ENCODE measurements at places on chromosomes 11 and 22.

DNA sequence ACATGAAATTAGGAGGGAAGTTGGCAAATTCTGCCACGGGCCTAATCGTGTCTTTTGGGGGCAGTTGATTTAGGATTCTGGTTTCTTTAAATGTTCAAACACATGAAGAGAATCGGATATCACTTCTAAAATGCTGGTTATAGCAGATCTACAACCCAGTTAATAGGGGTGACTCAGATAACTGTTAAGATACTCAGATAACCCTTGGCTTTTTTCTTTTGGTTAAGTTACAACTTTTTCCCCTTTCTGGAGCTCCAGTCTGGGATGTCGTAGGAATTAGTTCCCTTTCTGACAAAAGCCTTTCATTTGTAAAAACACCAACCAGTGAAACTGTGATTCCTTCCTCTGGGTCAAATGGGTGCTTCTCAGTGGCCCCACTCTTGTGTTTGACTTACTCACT is 976 bp downstream of the DEPDC7 start:
- DNase-seq, result no peak

GRCh38 chr11:68315171-68315920 is 3.0 kb downstream of the LRP5 start:
- DNase-seq, result no peak

DNA sequence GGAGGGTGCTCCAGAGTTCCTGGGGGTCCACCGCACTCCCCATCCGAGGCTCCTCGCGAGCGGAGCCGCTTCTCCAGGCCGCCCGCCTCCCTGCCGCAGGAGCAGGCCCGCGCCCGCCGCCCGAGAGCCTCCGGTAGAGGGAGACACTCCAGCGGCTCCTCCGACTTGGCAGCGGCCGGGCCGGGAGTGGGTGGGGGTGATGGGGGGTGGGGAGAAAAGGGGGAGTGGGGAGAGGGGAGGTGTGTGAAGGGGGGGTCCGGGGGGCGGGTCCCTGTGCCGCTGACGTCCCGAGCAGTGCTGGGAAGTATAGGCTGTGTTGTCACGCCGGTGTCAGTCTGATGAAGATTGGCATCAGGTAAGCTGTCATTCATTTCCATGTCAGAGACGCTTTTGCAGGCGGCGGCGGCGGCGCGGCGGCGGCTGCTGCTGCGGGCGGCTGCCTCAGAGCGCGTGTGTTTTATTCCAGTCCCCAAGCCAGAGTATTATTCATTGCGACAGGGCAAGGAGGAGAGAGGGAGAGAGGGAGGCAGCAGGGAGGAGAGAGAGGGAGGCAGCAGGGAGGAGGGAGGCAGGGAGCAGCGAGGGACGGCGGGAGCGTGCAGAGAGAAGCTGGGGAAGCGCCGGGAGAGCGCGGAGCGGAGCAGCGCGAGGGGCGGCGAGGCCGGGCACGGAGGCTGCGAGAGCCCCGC is at the start of gene PKNOX2:
Gene PKNOX2 (plus strand): TSS at position 330 of the 689 bp plus-strand sequence. CDS start 186,555 bp downstream, outside the sequence.
- no peak for DNase-seq

DNA sequence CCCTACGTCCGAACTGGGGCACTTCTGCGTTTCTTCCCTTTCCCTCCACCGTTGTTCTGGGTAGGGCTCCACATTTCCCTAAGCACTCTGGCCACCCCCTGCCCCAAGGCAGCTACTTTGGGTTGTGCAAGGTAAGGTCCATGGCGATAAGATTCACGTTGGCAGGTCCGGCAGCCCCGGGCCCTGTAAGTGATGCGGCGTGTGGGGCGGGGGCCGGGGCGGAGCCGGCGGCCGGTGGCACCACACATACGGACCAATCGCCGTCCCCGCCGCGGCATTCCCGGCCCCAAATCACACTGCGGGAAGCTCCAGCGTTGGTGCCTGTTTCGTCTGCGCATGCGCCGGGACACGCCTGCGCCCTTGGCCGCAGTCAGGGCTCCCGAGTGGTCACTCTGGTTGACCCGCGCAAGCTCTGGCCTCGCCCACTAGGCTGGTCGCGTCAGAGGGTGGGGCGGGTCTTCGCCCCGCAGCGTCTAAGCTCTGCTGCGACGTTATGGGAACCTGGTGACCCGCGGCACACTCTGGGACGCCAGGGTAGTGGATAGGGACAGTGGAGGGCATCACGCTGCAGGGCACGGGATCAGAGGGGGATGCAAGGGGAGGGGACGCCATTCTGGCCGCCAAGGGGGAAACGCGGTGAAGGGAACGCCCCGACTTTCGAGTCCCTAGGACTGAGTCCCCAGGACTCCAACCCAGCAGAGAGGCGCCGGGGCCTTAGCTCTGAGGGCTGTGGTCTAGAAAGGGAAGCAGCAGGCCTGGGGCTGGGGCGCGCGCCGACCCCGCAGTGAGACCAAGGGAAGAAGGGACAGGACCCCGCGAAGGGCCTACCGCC is 1.6 kb downstream of the FADS1 start:
- peak; percentile 56 for DNase-seq

DNA sequence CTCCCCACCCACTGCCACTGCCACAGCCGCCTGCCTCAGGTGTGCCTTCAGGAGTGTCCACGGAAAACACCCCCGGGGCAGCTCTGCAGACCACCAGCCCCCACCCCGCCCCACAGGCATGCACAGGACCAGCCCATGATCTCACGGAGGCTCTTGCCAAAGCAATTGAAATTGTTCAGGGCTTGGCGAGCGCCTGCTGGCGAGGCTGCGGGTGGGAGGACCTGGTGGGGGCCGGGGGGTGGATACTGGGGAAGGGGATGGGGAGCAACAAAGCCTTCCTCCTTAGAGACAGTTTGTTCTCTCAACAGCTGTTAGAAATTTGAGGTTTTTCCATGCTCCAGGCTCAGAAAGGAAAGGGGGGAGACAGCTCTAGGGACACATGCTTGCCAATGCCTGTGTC is 274.7 kb downstream of the MN1 start:
- DNase-seq, result no peak

- DNase-seq, result no peak
These were observed 252.1 kb downstream of the SBF2 start for GRCh38 chr11:10041748-10042446.

GRCh38 chr11:75918331-75918730 is 103.3 kb downstream of the UVRAG start:
- DNase-seq, result no peak

- DNase-seq, result no peak
These were observed 108.3 kb downstream of the TIMP3 start for GRCh38 chr22:32909581-32910428.

GRCh38 chr22:23565915-23566704 is 14.0 kb downstream of the IGLL1 start:
- DNase-seq, result no peak

- DNase-seq, result no peak
These were observed 48.2 kb downstream of the NECTIN1 start for GRCh38 chr11:119680541-119681360.

DNA sequence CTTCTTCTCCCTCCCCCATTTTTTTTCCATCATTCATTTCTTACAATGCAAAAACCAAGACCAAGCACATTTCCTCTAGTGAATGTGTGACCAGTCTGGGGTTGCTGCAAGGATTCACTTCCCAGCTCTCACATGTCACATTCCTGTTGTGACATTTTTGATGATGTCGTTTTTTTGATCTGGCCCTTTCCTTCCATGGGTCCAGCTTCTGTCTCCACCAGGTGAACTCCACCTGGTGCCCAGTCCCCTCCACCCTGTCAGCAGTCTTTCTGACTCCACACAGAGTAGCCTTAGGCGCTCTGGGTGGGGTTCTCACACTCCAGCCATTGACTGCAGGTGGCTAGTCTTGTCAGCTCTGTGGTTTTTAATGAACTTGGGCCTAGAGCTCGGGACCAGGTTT is 15.6 kb downstream of the PANX1 start:
- DNase-seq, result no peak

DNA sequence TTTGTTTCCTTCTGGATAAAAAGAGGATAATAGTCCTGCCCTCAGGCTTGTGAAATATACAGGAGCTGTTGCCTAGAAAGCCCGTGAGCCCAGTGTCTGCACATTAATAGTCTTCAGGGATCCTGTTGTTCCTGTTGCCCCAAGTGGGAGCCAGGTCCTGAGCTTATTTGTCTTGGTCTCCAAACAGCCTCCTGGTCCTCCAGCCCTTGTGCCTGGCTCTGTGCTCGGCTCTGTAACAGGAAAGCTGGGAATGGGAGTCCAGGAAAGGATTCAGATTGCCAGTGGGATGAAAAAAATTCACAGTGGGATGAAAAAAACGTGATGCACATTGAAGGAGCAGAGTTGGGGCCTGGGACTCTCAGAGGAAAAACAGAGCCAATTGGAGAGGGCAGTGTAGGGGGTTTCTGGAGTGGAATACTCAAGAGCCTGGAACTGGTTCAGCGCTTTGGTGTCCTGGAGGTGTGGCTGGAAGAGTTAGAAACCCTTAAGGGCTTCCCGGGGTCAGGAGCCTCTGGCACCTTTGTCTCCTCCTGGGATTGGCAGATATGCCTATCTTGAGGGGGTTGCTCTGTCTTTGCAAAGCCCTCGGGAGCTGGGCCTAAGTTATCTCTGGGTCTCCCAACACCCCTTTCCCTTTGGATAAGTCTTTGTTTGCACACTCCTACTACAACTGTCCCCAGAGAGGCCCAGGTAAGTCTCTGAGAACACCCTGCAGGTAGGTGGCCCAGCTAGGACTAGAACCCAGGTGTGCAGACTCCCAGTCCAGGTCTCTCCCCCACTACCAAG is 2.3 kb upstream of the INPPL1 start:
- DNase-seq, result no peak

DNA sequence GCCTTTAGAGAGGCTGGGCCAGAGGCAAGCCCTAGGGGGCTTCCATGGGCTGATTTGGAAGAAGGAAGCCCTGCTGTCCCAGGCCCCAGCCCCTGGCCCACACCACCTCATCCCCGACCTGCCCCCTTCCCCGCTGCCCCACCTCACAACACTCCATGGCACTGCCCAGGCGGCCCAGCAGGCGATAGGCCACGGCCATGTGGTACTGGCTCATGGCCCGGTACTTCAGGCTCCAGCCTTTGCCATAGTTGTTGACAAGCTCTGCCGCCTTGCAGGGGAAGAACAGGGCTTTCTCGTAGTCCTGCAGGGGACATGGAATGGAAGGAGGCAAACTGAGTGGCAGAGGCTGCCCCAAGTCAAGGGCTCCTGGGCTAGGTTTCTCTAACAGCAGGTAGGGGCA is 6.4 kb downstream of the RAPSN start:
- no peak for DNase-seq

DNA sequence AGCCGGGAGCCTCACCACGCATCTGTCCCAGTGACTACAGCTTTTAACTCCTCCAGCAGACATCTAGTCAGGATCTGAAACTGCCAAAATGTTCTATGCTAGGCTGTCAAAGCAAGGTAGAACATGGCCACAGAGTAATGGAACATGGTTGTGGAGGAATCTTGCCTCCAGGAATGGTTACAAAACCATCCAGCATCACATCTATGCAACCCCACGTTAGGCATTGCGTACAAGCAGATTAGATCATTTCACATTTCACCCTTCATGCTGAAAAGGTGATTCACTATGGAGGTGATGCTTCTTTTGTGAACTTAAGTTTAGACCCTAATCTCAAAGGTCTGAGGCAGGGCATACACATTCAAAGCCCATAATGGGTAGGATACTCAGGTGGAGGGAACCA is 103.0 kb downstream of the PARVA start:
- DNase-seq, result no peak

- DNase-seq, result no peak
These were observed 91.6 kb downstream of the FAR1 start for GRCh38 chr11:13760115-13760514.

GRCh38 chr22:43152003-43152356 is 621 bp downstream of the TSPO start:
- no peak for DNase-seq

DNA sequence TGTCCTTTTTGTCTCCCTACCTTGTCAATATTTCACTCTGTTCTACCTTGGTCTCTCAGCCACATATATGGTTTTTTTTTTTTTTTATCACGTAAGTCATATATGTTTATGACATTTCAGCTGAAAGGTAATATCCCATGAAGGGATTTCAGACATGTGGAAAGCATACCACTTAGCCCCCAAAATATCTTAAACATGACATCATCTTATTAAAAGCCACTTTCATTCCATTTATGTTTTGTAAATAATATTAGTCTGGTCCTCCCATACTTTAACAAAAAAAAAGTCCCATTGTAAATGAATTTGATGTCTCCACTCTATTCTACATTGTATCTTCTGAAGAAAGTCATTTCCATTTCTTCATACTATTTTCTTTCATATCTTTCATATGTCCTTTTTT is 85.4 kb downstream of the CSTPP1 start:
- no peak for DNase-seq

DNA sequence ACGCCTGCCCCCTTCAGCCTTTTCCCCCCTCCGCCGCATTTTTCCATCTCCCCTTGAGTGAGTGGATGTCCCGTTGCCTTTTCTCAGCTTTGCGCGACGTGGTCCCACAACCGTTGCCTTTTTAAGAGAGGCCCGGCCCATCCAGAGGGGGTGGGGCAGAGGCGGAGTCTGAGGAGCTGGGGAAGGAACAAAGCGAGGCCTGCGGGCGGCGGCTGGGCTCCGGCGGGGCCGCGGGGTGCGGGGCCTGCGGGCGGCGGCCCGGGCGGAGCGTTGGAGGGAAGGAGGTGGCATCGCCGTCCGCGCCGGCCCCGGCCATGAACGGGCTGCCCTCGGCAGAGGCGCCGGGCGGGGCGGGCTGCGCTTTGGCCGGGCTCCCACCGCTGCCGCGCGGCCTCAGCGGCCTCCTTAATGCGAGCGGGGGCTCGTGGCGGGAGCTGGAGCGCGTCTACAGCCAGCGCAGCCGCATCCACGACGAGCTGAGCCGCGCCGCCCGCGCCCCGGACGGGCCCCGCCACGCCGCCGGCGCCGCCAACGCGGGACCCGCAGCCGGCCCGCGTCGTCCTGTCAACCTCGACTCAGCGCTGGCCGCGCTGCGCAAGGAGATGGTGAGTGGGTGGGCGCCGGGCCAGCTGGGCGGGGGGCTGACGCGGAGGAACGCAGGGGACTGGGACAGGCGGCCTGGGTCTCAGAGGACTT is at the start of gene FAM89B:
Gene FAM89B (plus strand): TSS at position 183 of the 696 bp plus-strand sequence. CDS start 132 bp downstream, at position 315.
- DNase-seq, result peak; percentile 31

DNA sequence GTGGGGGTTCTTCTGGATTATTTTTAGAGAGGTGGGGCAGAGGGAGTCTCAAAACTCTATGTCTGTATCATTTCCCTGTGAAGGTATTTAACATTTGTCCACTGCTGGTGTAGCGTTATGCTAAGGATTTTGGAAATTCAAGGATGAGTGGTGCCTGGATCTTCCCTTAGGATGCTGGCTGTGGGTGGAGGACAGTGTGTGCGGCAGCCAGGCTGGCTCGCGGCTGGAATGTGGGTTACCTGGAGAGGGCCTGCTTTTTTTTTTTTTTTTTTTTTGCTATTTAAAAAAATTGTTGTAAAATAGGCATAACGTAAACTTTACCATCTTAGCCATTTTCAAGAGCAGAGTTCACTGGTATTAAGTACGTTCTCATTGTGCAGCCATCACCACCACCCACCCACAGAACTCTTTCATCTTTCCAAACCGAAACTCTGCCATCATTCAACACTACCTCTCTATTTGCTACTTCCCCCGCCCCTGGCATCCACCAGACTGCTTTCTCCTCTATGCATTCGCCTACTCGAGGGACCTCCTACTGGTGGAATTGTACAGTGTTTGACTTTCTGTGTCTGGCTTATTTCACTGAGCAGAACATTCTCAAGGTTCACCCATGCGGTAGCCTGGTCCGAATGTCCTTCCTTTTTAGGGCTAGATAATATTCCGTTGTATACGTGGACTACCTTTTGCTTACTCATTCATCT is 67.1 kb downstream of the PARVB start:
- DNase-seq, result no peak

Measured in NCI-H187 (cell line).